Small intestine (tissue), 16 donors: ENCODE measurements at places on chromosomes 5 and 9. TPM values are rescaled to one million over a fixed set of nuclear protein-coding genes. Genes with fewer than 3 reads are reported as not detected.

GRCh38 chr5:157486221-157486681 is 26.2 kb downstream of the NIPAL4 start:
- H3K36me3 ChIP-seq, result no peaks in the 10 kb centered on the region
- H3K4me3 ChIP-seq, result no peak overlapping the region
- peaks cover 14% of the 10 kb centered on the region for H3K4me1 ChIP-seq
- H3K27me3 ChIP-seq, result no peaks in the 10 kb centered on the region
- H3K27ac ChIP-seq, result no peak overlapping the region

Gene CCL27
- 0.89 TPM for polyA plus RNA-seq

DNA sequence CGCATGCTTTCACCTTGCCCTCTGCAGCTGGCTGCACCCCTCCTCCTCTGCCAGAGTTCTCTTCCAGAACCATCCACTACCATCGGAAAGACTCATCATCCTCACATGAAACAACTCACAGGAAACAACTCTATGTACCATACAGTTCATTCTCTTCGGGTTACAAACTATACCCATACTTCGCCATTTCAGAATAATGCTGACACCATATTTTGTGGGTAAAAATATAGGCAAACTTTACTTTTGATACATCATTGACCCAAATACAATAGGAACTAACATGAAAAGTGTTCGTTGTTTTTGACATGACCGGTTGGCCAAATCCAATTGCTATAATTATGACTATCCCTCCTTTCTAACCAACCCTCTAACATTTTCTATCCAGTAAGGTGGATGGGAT is 421.0 kb downstream of the SEMA5A start:
- H3K4me1 ChIP-seq, result no peaks in the 10 kb centered on the region
- H3K36me3 ChIP-seq, result no peaks in the 10 kb centered on the region
- DNase-seq, result no peak
- no peaks in the 10 kb centered on the region for H3K27me3 ChIP-seq
- H3K4me3 ChIP-seq, result no peak overlapping the region
- no peak overlapping the region for H3K27ac ChIP-seq

- no peaks in the 10 kb centered on the region for H3K36me3 ChIP-seq
- H3K27ac ChIP-seq, result no peak overlapping the region
Observed at GRCh38 chr5:130110328-130110727, 206.1 kb downstream of the CHSY3 start.

Gene GFI1B
- polyA plus RNA-seq, result 1.4 TPM

DNA sequence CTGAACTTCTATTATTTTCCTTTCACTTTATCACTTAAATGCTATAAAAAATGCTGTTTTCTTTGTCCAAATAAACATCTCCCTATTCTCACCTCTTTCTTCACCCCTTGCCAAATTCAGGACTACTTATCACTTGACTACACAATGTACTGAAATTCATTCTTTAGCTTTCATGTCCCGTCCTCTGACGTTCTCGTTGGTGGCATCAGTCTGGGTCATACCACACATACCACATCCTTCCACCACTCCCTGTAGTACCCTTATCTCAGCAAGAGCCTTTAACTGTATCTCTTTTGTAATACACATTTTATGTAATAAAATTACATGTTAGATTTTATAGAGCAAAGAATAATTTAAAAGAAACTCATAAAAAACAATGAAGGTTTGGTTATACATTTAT is 231.1 kb upstream of the PAPPA start:
- no peak for DNase-seq
- no peak overlapping the region for H3K27ac ChIP-seq
- H3K4me3 ChIP-seq, result no peak overlapping the region
- H3K4me1 ChIP-seq, result no peaks in the 10 kb centered on the region
- no peaks in the 10 kb centered on the region for H3K27me3 ChIP-seq

DNA sequence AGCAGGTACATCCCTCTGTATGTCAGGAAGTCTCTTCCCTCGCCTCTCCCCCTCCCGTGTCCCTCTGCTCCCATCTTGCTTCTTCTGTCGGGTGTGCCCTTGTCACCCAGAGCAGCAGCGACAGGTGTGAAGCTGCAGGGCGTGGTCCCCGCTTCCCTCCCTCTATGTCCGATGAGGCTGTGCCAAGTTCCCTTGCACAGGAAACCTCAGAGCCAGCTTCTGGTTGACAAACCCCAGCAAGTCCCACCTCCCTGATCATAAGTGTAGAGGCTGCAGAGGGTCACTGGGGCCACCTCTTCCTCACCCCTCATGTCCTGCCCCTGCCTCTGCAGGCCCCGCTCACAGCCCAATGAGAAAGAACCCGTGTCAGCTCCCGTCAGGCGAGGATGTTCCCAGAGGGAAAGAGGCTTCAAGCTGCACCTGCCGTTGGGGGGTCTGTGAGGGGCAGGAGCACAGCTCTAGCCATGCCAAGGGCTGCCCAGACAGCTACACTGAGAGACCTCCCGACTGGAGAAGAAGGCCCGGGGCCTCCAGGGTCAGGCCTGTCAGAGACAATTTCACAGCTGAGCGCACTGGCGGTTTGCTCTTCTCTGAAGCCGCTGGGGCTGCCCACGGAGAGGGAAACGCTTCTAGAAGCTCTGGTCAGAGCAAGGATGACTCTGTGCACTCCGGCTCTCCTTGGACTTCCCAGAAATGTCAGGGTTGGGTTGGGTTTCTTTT is 73.3 kb downstream of the AK8 start:
- peaks cover 2% of the 10 kb centered on the region for H3K4me1 ChIP-seq
- H3K27ac ChIP-seq, result no peak overlapping the region
- peak; percentile 17 for DNase-seq
- no peaks in the 10 kb centered on the region for H3K27me3 ChIP-seq
- H3K36me3 ChIP-seq, result no peaks in the 10 kb centered on the region
- H3K4me3 ChIP-seq, result no peak overlapping the region

DNA sequence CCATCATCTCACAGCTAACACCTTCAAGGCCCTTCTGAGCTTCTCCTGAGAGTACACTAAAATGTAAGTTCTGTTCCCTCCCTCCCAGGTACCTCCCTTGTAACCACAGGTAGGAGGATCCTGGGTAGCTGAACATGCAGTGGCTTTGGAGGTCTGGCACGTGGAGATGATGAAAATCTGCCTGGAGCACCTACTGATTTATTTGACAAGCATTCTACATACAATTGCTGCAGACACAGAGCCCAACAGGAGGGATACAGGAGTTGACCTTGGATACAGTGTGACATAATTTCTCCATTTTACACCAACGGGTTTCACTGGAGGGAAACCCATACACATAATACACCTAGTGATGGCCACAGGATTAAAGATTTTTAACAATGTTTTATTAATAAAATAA is 478.7 kb downstream of the SEMA5A start:
- H3K27ac ChIP-seq, result no peak overlapping the region
- no peak overlapping the region for H3K4me3 ChIP-seq
- no peaks in the 10 kb centered on the region for H3K36me3 ChIP-seq
- no peaks in the 10 kb centered on the region for H3K27me3 ChIP-seq
- H3K4me1 ChIP-seq, result no peaks in the 10 kb centered on the region

- H3K27me3 ChIP-seq, result no peaks in the 10 kb centered on the region
- H3K4me1 ChIP-seq, result no peaks in the 10 kb centered on the region
- H3K36me3 ChIP-seq, result no peaks in the 10 kb centered on the region
- DNase-seq, result no peak
- H3K4me3 ChIP-seq, result no peak overlapping the region
Observed at GRCh38 chr5:28855626-28856025, 1817.2 kb upstream of the CDH9 start.

GRCh38 chr9:29039258-29039657 is 1466.0 kb upstream of the C9orf72 start:
- H3K4me1 ChIP-seq, result no peaks in the 10 kb centered on the region
- H3K36me3 ChIP-seq, result no peaks in the 10 kb centered on the region
- no peaks in the 10 kb centered on the region for H3K27me3 ChIP-seq
- H3K27ac ChIP-seq, result no peak overlapping the region
- no peak for DNase-seq

- H3K4me1 ChIP-seq, result no peaks in the 10 kb centered on the region
- H3K4me3 ChIP-seq, result no peak overlapping the region
- no peak overlapping the region for H3K27ac ChIP-seq
Observed at GRCh38 chr5:56557198-56557597, 258.2 kb upstream of the MAP3K1 start.

DNA sequence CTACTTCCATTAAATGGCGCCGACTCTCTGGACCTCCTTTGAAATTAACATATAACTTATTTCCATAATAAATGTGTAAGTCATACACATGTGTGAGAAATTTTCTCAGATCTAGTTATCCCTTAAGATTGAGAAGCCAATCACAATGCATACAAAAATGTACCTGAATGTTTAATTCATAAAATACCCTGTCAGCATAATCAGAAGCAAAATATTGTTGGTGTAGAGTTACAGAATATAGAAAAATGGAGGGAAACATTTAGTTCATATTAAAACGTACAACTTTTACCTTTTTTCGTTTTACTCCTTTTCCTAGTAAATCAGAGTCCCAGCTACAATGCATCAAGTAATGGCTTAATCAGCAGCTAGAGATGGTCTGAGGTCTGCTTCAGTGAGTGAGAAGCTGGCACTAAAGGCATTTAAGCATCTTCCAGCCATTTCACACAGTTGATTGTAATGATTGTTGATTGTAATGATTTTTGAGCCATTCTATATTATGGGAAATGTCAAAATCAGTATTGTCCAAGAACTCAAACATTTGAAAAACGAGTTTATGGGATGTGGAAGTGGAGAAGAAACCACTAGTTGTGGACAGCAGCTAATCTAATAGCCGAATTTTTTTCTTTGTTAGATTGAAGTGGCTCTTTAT is 81.8 kb downstream of the ANXA1 start:
- no peak overlapping the region for H3K27ac ChIP-seq
- DNase-seq, result no peak
- no peaks in the 10 kb centered on the region for H3K27me3 ChIP-seq
- no peaks in the 10 kb centered on the region for H3K36me3 ChIP-seq
- no peaks in the 10 kb centered on the region for H3K4me1 ChIP-seq
- H3K4me3 ChIP-seq, result no peak overlapping the region

Gene SLC45A2
- not detected for polyA plus RNA-seq

Gene PCDHA3
- polyA plus RNA-seq, result 0.28 TPM

Gene SEC61B
- polyA plus RNA-seq, result 382 TPM

- H3K27me3 ChIP-seq, result peaks cover 2% of the 10 kb centered on the region
- no peak overlapping the region for H3K4me3 ChIP-seq
- H3K4me1 ChIP-seq, result no peaks in the 10 kb centered on the region
- H3K27ac ChIP-seq, result no peak overlapping the region
- DNase-seq, result peak; percentile 64
Observed at GRCh38 chr5:31186672-31187267, 6.7 kb upstream of the CDH6 start.

DNA sequence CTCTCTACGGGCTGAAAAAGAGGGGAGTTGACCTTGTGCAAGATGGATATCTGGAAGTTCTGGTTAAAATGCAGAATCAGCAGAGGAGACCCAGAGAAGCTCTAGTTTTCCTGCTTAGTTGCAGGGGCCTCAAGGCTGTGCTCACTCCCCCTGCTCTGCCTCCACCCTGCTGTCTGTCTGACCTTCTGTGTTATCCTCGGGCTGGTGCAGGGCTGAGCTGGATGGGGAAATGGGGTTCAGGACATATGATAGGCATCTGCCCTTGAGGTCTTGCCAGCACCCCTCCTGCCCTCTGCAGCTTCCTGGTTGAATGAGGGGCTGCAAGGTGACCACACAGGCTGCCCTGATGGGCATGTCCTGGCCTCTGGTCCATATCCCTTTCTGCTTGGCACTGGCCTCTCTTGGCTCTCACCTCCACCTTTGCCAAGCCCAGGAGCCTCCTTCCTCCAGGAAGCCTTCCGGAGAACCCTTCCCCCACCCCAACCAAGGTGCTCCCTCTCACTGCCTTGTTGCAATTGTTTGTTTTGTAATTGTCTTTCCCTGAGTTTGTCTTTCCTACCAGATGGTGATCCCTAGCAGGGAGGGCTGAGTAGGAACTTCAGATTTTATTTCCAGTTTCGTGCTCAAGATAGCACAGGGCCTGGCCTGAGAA is 1.3 kb downstream of the TMEM268 start:
- H3K36me3 ChIP-seq, result no peaks in the 10 kb centered on the region
- no peak overlapping the region for H3K4me3 ChIP-seq
- peaks cover 4% of the 10 kb centered on the region for H3K4me1 ChIP-seq
- H3K27ac ChIP-seq, result peak overlapping the region; percentile 73
- DNase-seq, result no peak

- peaks cover 6% of the 10 kb centered on the region for H3K36me3 ChIP-seq
- H3K4me1 ChIP-seq, result no peaks in the 10 kb centered on the region
- no peak overlapping the region for H3K4me3 ChIP-seq
- no peaks in the 10 kb centered on the region for H3K27me3 ChIP-seq
Observed at GRCh38 chr9:97682242-97682641, 14.9 kb downstream of the XPA start.

- H3K4me1 ChIP-seq, result no peaks in the 10 kb centered on the region
- DNase-seq, result no peak
- no peak overlapping the region for H3K4me3 ChIP-seq
Observed at GRCh38 chr9:136988872-136989271, 3.4 kb upstream of the PAXX start.

GRCh38 chr5:89297066-89297465 is 414.1 kb upstream of the MEF2C start:
- H3K4me1 ChIP-seq, result no peaks in the 10 kb centered on the region
- H3K36me3 ChIP-seq, result no peaks in the 10 kb centered on the region
- no peaks in the 10 kb centered on the region for H3K27me3 ChIP-seq

Gene TNC
- 1.8 TPM for polyA plus RNA-seq

Gene TSLP
- 0.81 TPM for polyA plus RNA-seq

DNA sequence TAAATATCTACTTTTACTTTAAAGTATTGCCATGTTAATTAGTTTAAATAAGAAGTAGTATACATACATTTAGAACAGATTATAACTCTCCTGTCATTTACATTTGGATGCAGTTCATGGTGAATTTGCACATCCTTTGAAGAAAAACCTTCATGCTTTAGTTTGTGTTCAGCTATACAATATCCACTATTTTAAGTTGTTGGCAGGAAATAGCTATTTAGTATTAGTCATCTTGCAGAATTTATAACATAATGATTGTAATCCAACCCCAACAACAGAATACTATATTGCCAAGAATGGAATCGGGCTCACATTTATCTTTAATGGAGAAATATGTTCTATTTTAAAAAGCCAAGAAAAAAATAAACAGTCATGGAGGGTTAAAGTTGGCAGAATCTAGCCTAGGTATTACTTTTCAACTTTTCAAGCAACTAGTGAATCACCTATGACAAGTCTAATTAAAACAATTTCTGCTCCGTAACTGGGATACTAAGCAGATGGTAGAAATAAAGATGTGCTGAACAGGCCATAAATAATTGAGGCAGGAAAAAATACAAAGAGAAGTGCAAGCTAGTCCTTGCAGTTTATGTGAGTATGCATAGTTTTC is 1170.6 kb upstream of the NUDT12 start:
- H3K4me3 ChIP-seq, result no peak overlapping the region
- H3K4me1 ChIP-seq, result no peaks in the 10 kb centered on the region
- H3K27ac ChIP-seq, result no peak overlapping the region
- no peak for DNase-seq
- H3K27me3 ChIP-seq, result no peaks in the 10 kb centered on the region

GRCh38 chr9:34475097-34475496 is 16.5 kb downstream of the DNAI1 start:
- no peaks in the 10 kb centered on the region for H3K4me1 ChIP-seq
- H3K27me3 ChIP-seq, result peaks cover 2% of the 10 kb centered on the region
- no peak overlapping the region for H3K4me3 ChIP-seq
- no peak for DNase-seq
